ENCODE measurements at places on chromosomes 3 and 15.

GRCh38 chr15:67199881-67200763 lies 54.3 kb downstream of the AAGAB start:
- peak; percentile 49 for DNase-seq

DNA sequence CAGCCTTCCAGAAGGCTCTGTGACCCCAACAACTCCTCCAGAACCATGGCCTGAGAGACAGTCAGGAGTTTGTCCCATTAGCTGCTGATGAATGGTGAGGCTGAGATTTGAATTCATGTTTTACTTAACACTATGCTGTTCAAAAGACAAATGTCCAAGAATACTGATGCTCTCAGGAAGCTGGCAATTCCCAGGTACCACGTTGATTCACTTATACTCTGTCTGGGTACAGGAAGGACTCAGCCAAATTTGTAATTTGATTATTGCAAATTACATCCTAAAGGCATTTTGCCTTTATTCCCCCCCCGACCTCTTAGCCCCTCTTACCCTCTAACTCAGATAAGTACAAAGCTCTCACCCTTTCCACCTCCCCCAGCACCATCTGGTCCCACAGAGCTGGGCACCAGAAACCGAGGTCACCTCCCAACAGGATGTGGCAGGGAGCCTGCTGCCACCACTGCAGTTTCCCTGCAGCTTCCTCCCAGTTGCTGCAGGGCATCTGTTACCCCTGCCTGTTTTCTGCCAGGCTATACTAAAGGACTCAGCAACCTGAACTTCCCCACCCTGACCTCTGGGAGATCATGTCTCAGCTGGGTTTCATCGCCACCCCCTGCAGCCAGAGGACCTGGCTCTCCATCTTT lies 33.6 kb downstream of the EAF1 start:
- DNase-seq: no peak

DNA sequence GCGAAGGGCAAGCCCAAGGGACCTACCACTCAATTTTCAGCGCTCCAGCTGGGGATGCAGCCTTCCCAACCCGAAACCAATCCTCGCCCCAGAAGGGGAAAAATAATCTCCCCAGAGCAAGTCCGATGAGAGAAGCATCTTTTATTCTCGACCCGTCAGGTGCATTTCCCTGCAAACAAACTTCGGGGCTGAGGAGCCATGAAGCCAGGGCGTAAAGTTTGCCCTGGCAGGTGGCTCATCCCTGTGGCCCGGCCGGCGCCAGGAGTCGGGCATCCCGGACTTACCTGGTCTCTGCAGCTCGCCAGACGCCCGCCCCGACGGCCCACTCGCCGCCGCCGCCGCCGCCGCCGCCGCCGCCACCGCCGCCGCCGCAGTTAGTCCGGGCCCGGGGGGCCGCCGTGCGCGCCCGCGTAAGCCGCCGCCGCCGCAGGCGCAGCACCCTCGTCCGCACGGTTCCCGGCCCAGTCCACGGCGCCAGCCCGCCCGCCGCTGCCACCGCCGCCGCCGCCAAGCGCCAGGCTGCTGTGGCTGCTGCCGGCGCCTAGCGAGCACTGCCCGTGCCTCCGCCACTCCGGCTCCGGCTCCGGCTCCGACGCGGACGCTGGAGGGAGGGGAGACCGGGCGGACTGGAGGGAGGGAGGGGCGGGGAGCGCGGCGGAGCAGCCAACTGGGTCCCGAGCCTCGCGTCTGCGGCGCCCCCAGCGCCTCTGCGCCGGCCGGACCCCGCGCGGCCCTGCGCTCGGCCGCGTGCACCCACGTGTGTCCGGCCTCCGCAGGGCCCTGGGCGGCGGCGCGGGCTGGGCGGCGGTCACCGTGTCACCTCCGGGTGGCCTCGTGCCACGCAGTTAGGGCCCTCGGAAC lies at the start of gene CNTN3:
Gene CNTN3, minus strand, starts transcription at position 553 of the 861 bp plus-strand sequence. CDS start 93,547 bp downstream, outside the sequence.
- DNase-seq: peak; percentile 62

DNA sequence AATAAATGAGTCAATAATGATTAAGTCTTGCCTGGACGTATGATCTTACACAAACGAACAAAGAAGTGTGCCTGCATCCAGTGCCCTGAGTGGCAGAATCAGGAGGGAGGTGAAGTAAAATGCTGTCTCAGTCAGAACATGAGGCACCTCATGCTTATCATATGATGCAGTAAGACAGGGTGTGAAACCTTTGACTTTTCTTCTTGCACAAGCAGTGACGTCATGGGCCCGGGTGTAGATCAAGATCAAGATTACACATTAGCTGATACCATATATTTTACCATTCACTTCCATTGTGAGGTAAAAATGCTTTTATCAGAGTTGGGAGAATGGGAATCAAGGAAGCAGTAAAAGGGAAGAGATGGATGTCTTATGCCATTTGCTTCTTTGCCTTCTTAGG lies 291.6 kb upstream of the PLSCR5 start:
- DNase-seq: no peak

DNA sequence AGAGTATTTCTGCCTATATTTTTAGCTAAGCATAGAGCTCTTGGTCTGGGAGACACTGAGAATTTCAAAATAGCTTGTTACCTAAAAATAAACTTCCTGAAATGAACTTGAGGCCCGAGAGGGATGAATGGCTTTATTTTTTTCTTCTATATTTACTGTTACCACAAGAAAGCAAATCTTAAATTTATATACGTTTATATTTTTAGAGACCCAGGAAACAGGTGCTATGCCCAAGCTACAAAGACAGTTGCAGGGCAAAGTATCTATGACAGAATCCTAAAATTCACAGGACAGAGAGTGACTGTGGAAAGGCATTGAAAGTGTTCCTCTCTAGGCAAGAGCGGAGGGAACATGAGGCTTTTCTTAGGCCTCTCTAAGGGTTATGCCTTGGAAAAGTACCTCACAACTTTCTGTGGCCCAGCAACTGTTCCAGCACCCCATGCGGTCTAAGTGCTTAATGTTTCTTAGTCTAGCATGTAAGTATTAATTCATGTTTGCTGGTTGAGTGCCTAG lies 36.5 kb downstream of the TGFBR2 start:
- no peak for DNase-seq

GRCh38 chr3:138491971-138492370 lies 57.6 kb downstream of the ESYT3 start:
- DNase-seq: no peak

- no peak for DNase-seq
These were observed 50.6 kb downstream of the GADL1 start for GRCh38 chr3:30843877-30844276.

DNA sequence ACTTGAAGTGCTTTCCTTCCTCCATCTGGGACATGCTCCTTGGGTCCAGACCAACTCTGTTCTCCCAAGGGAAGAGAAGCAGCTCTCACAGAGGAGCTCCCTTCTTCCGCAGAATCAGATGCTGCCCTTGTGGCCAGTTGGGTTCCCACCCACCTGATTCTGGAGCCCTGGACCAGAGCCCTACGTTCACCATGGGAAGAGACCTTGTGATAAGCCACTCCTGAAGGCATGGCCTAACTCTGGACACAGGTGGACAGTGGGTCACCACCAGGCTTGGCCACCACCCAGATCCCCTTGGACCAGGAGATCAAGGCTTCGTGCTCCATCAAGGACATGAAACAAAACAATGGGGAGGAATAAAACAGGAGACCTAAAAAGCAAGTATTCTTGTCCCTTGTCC lies 172.2 kb downstream of the RPLP1 start:
- no peak for DNase-seq
